Fibroblast of gingiva (primary cell): ENCODE measurements at places on chromosomes 1 and 21.

- no peak for DNase-seq
Observed at GRCh38 chr21:46181436-46181835, 2.8 kb downstream of the SPATC1L start.

- no peak for DNase-seq
Observed at GRCh38 chr1:40842691-40843090, 19.5 kb downstream of the CITED4 start.

DNA sequence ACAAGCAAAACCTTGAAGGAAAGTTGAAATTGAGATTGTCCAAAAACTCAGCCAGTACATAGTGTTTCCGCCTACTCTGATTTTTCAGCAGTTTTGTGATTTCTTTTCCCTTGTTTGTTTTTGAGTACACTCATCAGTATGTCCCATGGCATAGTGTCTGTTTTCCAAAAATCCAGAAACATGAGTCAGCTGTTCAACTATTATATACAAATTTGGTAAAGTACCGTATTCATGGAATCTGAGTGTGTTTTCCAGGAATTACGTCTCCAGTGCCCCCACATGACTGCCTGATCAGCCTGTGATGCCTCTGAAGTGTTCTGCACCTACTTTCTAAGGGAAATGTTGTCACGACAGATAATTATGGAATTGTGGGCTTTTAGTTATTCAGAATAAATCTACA lies 186.8 kb downstream of the LTN1 start:
- DNase-seq, result peak; percentile 97

DNA sequence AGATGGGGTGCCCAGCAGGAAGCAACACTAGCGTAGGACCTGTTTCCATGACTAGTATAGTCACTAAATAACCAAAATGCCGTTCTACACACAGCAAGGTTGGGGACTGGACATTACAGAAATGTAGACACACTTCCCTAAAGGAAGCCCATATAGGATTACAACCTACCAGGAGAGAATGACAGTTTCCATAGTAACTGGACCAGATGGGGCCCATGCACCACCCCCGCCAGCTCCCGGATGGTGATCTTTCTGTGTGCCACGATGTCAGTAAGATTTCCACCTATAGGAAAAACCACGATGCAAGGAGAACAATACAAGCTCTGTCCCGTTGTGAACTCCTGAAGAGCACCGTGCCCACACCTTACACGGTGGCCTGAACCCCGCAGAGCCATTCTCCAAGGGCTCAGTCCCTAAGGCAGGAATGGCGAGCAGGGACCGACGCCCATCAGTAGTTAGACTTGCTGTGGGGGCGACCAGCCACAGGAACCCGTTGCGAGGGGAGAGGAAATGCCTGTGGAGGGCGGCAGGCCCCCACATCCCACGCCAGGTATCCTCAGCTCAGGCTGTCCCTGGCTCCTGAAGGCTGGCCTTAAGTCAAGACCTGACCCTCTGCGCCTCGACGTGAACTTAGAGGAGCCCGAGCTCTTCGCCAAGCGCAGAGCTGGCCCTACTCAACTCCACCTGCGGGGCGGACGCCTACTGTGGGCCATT lies 13.6 kb upstream of the CEP85 start:
- DNase-seq, result no peak

GRCh38 chr21:45261093-45261492 lies 26.6 kb downstream of the POFUT2 start:
- DNase-seq, result no peak

DNA sequence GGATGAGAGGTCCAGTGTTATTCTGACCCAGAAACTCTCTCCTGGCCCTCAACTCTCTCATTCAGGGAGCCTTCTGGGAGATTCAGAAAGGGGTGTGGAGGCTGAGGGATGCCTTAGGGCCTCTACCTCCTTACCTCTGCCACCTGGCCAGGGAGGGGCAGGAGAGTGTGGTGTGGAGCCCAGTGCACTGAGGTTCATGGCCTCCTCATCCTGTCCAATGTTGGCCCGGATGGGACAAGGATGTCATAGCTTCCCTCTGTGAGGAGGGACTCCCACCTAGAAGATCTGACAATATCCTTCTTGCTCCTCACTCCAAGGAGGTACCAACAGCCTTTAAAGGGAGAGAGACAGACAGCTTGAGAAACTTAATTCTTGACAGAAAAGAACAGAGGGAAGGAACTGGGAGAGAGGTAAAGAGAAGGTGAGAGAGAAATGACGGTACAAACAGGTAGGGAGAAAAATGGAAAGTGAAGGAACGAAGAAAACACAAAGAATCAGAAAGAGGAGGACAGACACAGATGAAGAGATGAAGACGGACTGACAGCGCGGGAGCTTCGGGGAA lies 779 bp downstream of the BEND5 start:
- no peak for DNase-seq

DNA sequence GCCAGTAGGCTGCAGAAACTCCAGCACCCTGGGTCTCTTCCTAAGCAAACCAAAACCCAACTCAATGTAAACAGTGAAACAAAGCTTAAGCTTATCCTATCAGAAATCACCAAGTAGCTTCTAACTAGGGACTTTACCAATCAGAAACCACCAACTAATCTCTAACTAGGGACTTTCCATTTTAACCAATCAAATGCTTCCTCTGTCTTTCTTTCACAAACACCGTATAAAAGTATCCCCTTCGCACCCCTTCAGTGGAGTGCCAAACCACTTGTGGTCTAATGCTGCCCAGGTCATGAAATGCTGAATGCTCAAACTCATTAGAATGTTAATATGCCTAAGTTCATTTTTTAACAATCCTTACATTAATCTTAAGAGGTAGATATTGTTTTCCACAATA lies 250.5 kb upstream of the DUSP10 start:
- DNase-seq, result no peak

DNA sequence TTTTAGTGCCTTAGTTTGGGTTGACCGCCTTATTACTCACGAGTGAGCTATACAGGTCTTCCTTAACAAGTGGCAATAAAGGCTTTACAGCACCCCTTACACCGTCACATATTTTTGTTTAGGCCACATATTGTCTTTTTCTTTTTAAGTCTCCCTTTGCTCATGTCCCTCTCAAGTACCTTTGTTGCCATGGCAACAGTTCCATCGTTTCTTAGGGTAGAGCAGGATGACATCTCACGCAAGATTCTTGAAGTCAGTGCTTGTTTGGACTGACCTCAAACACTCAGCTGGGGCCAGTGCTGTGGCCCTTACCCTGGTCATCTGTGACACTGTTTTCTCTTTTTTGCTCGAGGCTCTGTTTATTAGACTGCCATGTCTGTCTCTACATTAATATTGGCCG lies 69.8 kb downstream of the PBX1 start:
- DNase-seq, result no peak

GRCh38 chr1:23376890-23377811 lies 7.5 kb upstream of the ZNF436 start:
- peak; percentile 70 for DNase-seq

DNA sequence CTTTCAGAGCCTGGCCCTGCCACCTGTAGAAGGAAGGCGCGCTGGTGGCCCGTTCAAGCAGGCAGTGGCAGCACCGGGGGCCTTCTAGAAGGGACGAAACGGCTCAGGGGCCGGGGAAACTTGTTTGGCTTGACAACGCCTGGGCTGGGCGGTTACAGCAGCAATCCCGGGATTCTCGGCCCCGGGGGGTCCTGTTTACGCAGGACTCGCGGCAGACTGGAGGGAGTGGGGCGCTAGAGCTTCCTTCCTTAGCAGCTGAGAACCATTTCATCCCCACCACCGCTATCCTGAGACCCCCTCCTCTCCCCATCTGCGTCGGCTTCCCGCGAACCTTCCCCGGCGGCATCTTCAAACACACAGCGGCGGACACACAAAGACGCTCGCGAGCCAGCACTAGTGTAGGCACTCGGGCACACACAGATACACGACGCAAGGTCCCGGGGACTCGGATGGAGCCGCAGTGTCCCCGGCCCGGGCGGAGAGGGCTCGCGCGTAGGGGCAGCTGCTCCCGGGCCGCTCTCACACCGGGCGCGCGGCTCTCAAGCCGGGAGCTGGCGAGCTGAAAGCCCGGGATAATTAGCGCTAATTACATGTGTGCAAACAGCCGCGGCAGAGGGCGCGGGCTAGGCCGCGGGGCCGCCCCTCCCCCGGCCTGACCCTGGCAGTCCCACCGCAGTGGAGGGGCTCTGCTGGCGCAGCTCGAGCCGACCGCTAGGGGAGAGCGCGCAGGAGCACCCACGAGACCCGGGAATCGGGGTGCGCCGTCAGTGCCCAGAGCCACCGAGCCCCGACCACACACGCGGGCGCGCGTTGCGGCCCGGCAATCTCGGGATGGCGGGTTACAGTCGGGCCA lies 271.4 kb downstream of the FOXD2 start:
- DNase-seq, result peak; percentile 12

DNA sequence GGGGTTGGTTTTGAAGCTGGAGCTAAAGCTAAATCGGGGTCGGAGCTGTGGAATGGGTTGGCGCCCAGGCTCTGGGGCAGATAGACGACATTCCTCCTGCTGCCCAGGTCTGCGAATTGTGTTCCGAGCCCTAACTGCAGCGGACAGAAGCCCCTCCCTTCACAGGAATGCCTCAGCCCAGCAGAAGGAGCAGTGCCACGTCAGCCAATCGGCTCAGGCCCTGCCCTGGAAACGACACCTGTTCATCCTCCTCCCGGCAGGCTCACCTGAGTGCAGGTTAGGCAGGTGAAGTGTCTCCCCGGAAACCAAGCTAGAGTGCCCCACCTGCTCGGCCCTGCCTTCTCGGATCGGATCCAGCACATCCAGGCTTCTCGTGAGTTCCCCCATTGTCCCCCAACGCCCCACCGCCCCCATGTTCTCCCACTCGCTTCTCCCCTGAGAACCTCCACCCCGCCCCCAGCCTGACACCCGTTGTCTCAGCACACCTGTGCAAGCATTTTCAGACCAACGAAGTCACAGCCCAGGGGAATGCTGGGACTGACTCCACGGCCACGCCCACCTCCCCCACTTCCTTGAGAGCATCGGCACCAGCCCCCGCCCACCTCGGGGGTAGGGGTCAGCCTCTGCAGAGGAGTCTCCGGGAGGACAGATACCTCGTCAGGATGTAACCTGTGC lies 775 bp downstream of the TMEM125 start:
- no peak for DNase-seq

- no peak for DNase-seq
Observed at GRCh38 chr1:147904726-147905125, 2.1 kb downstream of the GJA8 start.

DNA sequence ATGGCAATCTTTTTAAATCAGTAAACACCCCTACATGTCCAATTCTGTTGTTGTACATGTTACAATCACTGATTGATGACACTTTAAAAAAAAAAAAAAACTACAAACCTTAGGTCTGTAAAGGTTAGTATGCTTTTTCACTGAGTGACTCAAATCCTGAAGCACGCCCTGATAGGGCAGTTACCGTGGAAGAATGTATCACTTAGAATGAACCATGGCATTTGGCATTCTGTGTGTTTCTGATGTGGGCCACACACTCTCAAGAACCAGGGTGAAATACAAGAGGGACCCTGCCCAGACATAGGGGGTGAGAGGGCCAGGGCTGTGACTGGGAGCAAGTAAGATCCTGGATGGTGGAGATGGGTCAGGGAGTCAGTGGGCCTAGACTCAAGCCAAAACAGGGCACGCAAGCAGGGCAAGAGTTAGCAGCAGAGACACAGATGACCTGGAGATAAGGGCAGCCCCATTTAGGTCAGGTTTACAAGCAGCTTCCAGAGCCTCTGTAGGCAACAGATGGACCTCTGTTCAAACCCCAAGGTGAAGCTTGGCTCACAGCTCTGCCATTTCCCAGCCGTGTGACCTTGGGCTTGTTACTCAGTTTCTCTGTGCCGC lies 47.6 kb upstream of the DMRTB1 start:
- no peak for DNase-seq
